ENCODE measurements at places on chromosomes 2 and 18.

GRCh38 chr2:139514951-139515350, 734.8 kb upstream of the NXPH2 start:
- DNase-seq, result no peak

DNA sequence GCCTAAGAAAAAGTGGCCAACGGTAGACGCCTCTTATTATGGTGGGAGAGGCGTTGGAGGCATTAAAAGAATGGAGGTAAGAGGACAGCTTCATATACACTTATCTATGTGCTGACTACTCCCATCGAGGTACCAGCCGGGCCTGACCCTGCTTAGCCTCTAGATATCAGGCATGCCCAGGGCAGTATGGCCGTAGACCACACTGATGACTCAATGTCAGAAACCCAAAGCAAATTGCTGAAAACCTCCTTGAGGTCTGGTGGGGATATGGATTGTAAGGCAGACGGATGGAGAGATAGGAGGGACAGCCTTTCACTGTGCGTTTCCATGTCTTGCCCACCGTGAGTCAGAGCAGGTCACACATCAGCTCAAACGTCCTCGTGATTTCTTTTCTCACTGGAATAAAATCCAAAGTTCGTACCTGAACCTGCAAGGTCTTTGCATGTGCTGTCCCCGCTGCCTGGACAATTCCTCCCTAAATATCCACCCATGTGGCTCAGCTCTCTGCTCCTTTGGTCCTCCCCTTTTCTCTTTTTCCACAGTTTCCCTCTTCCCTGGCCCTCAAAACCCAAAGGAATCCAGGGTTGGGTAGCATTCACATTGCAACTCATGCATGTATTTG, 168.9 kb downstream of the ANTXR1 start:
- no peak for DNase-seq

- no peak for DNase-seq
Observed at GRCh38 chr2:160044728-160045127, 17.7 kb downstream of the PLA2R1 start.

DNA sequence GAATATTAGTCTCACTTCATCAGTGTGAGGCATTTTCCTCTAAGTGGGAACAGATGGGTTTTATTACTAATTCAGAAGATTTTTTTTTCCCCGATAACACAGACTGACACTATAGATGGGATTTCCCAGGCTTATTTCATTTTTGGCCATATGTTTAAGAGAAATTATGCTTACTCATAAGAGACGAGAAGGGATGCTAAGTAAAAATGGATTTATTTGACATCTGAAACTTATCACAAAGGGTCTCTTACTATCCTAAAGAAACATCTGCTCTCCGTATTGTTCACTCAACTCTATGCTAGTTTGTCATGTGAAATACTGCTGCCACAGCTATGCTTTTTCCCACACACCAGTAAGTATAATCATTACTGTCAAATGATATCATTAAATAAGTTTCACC, 1476.3 kb downstream of the LRP1B start:
- DNase-seq, result no peak

DNA sequence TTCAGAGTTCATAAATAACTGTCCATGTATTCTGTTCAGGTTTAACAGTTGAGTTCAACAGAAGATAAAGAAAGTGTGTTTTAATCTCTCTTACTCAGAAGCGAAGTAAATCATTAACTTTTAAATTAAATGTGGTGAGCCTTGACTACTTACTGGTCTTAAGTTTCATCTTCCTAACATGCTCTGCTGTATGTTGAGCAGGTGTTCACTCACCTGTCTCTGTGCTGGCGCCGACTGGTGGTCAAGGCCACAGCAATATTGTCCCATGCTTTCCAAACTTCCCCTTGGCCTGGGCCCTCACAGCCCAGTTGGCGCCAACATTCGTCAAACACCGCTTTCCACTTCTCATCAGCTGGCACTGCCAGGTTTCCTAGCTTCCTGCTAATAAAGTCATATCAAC, 17.0 kb upstream of the MPP4 start:
- DNase-seq, result no peak

GRCh38 chr2:80105015-80105640, 199.4 kb downstream of the LRRTM1 start:
- DNase-seq, result no peak

GRCh38 chr2:127362971-127363370, 24.8 kb downstream of the MAP3K2 start:
- DNase-seq, result no peak

GRCh38 chr2:235381261-235381912, 112.5 kb upstream of the AGAP1 start:
- no peak for DNase-seq

Measured in right hindlimb (tissue), 1 donor.